GM04504 (cell line): ENCODE measurements at places on chromosomes 12 and 14.

DNA sequence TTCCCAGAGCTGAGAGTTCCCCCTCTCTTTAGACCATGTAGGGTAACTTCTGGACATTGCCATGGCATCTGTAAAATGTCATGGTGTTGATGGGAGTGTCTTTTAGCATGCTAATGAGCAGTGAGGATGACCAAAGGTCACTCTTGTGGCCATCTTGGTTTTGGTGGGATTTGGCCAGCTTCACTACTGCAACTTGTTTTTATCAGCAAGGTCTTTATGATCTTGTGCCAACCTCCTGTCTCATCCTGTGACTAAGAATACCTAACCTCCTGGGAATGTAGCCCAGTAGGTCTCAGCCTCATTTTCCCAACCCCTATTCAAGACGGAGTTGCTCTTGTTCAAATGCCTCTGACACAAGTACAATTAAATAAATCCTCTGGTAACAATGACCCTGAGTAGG, 244.4 kb downstream of the NEDD1 start:
- DNase-seq = no peak

- no peak for DNase-seq
Measured at GRCh38 chr12:53502331-53502730, 1.2 kb downstream of the TARBP2 start.

GRCh38 chr12:98868076-98868475, 223.0 kb downstream of the APAF1 start:
- no peak for DNase-seq

DNA sequence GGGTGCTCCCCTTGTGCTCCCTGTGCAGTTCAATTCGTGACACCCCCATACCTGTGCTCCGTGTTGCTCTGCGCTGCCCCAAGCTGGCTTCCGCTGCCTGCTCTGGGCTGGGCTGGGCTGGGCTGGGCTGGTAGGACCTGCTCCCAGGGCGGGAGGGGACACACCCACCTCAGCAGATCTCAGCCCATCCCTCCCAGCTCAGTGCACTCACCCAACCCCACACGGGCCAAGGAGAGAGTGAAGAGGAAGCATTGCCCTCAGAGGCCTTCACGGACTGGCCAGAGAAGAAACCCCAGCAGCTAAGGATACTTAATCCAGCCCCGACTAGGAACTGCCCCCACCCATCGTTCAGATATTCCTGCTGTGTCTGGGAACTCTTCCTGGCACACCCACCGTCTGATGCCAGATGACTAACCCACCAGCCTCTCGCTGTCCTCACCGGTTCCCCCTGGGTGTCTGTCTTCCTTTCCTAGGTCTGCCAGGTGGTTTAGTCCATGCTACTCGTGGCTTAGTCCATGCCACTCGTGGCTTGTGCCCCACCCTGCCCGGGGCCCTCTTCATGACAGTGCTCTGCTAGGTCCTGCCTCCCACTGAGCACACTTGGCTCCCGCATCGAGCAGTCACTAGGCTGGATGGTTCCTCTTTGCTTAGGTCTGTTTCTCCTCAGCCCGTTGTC, at the start of gene LPAR5:
Gene LPAR5, minus strand, starts transcription at position 104 of the 676 bp plus-strand sequence. CDS start 14,711 bp downstream, outside the sequence.
- DNase-seq = no peak
